Skin of body (tissue), 3 donors: ENCODE measurements at places on chromosomes 6 and 20. TPM values are rescaled to one million over a fixed set of nuclear protein-coding genes. Genes with fewer than 3 reads are reported as not detected.
A peak's percentile ranks its signal among the peaks of the same experiment; 100 is the strongest.

C6orf58 gene
- total RNA-seq = 0.20 TPM

SNAP91 gene
- total RNA-seq = 1.3 TPM

ABHD16B gene
- total RNA-seq = not detected

RNF39 gene
- 4.0 TPM for total RNA-seq

AVP gene
- not detected for total RNA-seq

PNLDC1 gene
- 0.30 TPM for total RNA-seq

CALHM4 gene
- total RNA-seq = 0.79 TPM

CLVS2 gene
- total RNA-seq = 0.10 TPM

DNA sequence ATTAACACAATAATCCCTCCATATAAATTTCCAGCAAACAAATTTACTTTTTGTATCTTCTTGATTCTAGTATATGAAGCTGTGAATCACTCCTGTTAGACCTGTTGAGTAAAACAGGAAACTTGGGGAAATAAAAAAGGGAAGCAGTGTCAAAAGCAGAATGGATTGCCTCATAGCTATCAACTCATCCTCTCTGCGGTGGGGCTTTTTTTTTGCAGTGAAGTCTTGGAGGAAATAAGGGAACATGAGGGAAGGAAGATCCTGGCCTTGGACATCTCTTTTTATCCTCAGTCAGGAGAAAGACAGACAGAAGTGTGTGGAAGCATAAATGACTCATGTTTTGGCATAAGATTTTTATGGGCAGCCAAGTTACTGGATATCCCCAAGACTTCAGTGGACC is 332.5 kb downstream of the TFAP2A start:
- no peak for DNase-seq

DNA sequence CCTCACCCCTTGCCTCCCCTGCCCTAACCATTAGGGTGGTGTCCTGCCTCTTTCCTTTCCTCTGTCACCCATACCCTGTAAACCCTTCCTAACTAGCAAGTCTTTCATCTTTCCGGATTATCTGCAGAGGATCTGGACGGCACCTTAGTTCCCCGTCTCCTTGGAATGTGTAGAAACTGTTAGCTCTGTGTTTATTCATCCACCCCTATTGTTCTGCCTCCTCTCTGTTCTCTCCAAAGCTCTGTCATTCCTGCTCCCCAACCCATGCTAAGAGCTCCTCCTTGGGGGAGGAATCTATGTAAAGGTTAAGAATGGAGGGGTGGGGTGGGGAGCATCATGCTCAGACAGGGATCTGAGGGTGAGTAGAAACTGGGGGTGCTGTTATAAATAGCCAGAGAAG is 39.4 kb upstream of the KCNK5 start:
- no peak for DNase-seq

DNA sequence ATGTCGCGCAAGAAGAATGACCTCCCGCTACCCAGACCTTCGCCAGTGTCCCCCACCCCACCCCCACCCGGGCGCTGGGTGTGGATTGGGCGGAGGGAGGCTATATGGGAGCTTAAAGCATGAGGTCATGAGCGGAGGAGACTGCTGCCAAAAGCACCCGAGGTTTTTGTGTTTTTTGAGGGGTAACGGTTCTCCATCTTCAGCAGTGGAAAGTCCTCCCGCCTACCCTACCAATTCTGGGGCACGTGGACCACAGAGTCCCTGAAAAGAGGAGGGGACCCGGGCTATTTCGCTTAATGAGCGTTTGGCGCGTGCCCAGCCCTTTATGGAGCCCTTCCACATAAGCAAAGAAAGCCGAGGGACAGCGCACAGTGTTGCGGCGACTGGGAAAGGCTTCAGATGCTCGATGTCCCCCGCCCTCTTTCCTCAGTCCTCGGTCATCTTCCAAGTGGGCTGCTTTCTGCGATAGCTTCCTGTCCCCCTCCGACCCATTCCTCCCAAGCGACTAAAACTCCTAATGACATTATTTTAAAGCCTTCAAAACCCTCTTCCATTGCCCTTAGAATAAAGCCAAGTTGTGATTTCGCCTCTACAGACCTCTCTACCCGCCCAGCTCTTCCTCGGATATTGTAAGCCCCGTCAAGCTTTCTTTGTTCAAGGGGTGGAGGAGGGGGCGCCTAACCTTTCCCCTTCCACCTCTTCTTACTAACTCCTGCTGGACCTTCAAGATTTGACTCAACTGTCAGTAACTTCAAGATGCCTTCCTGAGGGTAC is 2.1 kb upstream of the TRERF1 start:
- peak; percentile 62 for DNase-seq

DNA sequence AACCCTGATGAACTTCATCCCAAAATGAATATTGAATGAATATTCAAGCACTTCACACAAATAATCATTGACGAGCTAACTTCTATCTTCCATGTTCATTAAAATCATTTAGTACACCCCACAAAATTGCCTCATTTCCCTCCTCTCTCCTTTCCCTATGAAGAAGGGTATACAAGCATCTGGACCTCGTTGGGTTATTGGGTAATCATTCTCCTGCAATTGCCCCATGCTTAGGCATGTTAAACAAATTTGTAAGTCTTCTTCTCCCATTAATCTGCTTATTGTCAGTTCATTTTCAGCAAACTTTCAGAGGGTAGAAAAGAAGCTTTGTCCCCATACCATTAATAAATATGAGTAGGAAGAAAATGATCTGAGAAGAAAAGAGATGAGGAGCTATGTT is 27.6 kb downstream of the PRKN start:
- DNase-seq = no peak

- no peak for DNase-seq
These were observed 44.5 kb upstream of the STXBP5 start for GRCh38 chr6:147159536-147160374.

GRCh38 chr6:90049295-90049694 is 155.0 kb downstream of the GJA10 start:
- DNase-seq = no peak

GRCh38 chr6:70557998-70558397 is 8.7 kb upstream of the SDHAF4 start:
- no peak for DNase-seq

DNA sequence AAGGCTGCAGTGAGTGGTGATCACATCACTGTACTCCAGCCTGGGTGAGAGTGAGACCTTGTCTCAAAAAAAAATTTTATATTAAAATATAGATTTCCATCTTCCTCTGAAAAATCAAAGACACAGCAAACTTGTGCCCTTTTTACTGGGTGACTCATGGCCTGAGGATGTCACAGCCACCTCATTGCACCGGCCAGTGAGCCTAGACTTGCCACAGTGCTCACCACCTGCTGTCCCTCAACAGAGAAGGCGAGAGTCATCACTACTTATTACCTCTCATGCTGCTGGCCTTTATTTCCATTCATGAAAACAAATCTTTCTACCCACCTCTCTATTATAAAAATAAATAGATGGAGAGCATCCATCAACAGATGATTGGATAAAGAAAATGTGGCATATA is 295.8 kb downstream of the PREX1 start:
- no peak for DNase-seq

DNA sequence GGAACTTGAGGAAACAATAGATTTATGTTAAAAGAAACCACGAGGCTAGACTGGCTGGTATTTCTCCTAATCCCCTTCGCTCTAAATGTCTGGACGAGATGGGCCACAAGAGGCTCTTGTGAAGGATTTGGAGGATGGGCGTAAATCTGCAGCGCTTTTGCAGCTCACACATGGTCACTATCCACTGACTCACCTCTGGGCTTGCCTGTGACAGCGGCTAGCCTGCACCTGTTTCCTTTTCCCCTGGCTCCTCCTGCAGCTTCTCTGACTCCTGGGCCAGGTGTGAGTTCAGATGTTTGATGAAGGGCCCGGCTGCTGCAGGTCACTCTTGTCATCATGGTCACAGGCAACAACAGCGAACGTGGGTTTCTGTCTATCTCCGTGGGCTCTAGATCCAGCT is 629.4 kb downstream of the CBLN4 start:
- DNase-seq = no peak

GRCh38 chr6:158717341-158718330 is 67.8 kb downstream of the SYTL3 start:
- DNase-seq = no peak

DNA sequence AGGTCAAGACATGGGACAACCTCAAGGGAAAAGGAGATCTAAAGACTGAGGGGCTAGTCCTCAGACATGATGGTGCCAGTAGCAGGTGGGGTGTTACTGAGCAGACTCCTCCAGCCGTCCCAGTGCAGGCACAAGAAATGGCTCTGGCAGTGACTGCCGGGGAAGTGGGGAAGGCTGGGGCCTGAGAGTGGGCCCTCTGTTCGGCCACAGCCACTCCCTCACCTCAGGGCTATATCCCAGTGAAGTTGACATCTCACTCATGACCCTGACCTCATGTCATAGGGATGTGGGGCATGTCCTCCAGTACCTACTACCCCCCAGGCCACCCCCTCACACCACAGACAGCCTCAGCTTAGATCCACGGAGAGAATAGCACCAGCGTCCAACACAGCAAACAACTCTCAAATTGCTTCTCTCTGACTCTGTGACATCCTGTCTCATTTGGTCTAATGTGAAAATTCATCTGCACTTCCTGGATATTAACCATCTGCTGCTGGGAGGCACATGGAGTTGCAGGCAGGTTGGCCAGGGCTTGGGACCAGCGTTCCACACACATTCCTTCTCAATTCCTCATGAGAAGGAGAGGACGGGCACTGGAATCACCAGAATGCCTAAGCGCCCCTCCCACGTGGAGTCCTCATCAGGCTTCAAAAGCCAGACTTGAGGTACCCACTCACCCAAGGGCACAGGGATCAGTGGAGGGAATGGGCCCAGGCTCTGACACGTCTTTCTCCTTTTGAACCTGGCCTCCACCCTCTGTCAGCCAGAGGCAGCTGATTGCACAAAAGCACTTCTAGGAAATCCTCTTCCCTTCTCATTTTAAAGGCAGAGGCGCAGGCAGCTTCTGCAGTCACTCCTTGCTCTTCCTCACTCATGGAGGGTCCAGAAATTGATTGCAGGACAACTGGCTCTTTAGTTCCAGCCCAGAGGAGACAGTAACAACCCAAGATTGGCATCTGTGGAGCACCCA is 163.6 kb upstream of the CST7 start:
- no peak for DNase-seq

DNA sequence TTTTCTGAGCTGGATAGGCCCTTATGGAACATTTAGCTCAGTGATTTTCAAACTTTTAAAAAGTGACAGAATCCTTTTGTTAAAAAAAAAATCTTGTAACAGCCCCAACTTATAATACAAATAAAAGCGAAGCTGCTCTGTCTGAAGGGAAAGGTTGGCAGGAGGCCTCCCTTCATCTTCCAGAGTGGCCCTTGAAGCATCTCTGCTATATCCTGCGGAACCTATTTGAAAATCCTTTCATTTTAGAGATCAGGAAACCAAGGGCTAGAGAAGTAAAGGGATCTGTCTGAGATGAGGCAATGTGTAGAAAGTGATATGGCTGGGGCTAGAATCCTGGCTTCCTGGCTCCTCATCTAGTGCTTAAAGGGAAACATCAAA is 107.8 kb downstream of the UBE3D start:
- no peak for DNase-seq

DNA sequence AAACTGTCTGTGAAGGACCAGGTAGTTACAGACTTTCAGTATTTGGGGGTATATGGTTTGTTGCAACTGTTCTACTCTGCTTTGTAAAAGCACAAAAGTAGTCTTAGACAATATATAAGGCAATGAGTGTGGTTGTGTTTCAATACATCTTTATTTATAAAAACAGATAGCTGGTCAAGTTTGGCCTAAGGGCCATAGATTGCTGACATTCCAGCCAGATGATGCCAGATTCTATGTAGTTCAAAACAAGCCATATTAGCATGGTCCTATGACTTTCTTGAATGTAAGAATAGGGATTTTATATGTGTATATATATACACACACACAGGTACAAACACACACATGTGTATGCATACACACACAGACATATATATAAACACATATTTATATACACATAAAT is 201.8 kb downstream of the GRIK2 start:
- DNase-seq = no peak

DNA sequence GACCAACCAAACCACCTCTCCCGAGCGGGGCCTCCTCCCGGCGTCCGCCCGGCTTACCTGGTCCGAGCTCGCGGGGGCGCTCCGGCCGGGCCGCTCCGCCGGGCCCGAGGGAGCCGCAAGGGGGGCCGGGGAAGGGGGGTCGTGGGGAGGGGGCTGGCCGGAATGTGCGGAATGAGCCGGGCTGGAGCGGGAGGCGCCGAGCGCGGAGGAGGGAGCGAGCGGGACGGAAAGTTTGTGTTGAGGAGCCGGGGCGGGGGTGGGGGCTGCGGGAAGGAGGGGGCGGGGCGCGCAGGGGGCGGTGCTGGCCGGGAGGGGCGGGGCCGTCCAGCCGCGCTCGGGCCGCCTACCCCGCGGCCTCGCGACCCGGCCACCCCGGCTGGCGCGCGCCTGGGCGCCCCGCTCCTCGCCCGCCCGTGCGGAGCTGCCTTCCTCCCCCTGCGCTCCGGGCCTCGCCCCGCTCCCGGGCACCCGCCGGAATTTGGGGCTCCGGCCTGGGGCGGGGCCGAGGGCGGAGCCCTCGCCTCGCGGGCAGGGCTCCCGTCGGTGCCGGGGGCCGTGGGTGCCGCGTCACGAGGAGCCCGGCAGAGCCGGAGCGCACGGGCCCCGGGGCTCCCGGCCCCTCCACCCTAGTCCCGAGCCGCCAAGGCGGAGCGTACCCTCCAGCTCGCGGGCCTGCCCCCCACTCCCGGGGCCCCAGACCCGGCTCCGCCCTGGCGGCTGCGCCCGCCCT is at the start of gene TEAD3:
TEAD3 (minus strand) TSS at position 239 of the 730 bp plus-strand sequence.
- peak; percentile 75 for DNase-seq

DNA sequence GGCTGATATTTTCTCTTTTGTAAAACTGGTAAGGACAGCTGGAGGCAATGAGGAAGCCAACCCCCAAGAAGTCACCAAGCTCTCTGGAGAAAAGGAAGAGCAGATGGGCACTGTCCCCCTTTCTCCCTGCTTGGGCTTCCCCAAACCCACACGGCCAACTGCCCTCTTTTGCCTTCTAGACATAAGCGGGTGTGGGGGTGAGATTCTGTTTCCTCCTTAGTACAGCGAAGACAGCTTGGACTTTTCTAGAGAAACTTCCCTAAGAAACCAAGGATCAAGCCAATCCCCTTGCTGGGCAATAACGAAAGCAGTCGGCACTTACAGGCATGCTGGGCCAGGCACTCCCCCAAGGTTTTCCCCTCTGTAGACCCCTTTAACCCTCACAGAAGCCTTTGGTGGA is 110.3 kb downstream of the CDC5L start:
- DNase-seq = no peak

DNA sequence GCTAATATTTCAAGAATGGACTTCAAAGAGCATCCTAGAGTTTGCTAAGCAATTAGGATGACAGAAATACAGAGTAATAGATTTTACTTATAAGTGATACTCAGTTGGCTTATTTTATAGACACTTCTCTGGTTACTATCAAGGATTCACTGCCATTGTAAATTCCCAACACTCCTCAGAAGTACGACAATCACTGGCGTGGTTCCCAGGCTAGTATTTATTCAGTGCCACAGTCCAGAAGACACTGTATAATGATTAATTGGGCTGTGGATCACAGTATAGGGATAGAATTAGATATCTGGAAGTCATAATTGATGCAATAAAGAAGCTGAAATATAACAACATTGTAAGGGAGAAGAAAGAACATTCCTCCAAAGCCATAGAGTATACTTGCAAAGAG is 15.7 kb downstream of the MANEA start:
- DNase-seq = no peak

GRCh38 chr6:43736844-43737243 is 33.2 kb upstream of the VEGFA start:
- no peak for DNase-seq
